ENCODE measurements at places on chromosomes 1 and 21.
A peak's percentile ranks its signal among the peaks of the same experiment; 100 is the strongest.

DNA sequence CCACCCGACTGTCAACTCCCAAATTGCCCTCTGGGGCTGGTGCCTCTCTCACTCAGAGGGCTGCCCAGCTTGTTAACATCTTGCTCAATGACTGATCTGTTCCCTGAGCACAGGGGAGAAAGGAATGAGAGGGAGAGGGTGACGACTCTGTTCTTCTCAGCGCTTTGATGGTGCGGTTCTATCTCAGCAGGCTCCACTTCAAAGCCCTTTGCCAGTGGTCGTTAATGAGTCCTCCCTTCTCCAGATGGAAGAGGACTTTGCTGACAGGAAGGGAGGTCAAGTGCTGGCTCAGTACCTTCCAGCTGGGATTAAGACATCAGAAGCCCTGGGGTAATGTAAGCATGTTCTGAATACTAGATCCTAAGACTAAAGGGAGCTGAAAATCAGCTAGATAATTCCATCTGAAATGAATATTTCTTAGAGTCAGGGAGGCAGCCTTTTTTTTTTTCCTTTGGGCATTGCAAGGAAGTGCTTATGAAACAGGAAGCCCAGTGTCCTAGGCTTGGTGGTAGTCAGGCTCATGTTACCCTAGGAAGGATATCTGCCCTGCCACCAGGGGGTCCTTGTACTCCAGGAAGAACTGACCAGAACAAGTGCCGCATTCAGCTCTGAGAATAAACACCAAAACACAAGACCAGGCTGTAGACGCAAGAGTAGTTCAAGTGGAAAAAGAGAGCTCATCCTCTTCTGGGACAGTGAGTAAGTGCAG lies 4.7 kb downstream of the FMOD start:
- no peak for DNase-seq

DNA sequence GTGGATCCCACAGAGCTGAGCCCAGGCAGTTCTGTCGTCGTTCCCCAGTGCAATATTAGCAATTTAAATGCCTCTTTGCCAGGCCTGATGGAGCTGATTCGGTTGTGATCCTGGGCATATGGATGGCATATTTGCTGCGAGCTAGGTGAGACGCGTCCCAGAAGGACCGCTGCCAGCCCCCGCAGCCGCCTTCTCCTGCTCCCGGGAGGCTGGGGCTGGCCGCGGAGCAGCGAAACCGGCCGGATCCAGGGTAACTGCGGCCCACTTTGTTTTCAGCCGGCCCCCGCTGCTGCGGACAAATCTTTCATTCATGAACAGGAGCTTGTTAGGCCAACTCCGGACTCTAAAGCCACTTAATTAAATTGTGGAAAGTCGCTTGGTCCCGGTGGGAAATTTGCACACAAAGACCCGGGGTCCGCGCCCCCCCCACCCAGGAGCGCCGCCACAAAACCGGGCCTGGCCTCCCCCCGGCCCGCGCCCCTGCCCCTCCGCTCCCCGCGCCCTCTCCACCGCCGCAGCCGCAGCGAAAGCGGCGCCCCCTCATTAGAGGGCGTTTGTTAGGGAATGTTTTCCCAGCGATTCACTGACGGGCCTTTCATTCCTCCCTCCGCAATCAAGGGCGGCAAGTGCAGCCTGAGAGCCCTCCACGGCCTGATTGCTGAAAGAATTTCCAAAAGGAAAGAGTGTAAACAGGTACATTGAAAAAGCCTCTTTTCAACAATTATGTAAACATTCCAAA lies 383.3 kb downstream of the RRAGC start:
- DNase-seq, result no peak

DNA sequence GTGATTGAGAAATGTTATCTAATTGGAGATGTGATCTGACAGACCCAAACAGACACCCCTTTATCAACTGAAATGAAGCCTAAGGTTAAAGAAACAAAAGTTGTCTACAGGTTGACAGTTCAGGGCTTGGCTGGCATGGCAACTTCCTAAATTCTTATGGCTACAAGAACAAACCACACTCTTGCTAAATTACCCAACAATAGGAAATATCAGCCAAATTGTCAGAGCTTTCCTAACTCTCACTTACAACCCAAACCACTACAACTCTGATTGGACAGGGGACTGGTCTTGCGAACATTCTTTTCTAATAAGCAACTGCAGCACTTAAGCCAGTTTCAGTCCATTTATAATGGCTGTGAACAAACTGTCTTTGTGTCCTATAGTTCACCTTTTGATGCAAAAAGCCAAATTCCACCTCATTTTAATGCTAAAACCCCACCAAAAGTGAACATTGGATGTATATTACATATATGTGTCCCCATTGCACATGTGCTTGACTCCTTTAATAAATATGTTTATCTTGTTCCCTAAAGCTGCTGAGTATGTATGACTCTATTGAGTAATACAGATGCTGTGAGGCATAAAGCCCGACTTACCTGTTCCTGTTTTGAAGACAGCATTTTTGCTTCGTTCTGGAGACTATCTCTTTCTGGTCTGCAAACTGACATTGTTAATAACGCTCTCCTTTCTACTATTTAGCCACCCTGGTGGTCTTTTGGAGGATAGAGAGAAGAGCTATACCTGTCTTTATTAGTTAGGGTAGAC lies 101.3 kb upstream of the HMCN1 start:
- DNase-seq, result no peak

- no peak for DNase-seq
These were observed 45.9 kb downstream of the DUSP10 start for GRCh38 chr1:221696027-221696426.

- DNase-seq, result no peak
These were observed 16.0 kb downstream of the DHRS3 start for GRCh38 chr1:12601700-12602658.

GRCh38 chr1:166151804-166152203 lies 15.0 kb downstream of the FAM78B start:
- DNase-seq, result no peak

DNA sequence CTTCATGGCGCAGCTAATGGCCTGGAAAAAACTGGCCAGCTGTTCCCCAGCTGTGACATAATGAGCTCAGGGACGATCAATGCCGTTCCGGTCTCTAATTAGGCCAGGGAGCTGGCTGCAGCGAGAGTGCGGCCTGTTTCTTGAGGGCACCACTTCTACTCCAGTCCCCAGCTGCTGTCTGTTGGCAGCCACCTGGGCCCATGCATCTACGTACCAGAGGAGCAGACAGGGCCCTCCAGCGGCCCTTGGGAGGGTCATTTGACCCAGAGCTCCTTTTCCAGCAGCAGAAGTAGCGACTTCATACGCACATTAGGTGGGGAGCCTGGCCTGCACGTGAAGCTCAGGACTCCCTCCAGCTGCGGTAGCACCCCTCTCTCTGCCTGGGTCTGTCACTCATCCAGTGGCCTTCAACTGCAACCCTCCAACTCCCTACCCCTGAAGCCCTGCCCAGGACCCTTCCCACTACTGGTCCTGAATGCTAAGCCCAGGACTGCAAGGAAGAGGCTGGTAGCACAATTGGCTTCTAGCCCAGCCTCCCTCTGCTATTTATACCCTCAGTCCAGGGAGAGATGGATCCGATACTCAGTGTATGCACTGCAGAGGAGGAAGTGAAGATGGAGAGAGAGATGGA lies 9.1 kb upstream of the GPR61 start:
- DNase-seq, result peak; percentile 54

GRCh38 chr1:203408486-203409481 lies 57.9 kb upstream of the FMOD start:
- no peak for DNase-seq

- DNase-seq, result no peak
These were observed 286.8 kb downstream of the PTPRU start for GRCh38 chr1:29523136-29523535.

DNA sequence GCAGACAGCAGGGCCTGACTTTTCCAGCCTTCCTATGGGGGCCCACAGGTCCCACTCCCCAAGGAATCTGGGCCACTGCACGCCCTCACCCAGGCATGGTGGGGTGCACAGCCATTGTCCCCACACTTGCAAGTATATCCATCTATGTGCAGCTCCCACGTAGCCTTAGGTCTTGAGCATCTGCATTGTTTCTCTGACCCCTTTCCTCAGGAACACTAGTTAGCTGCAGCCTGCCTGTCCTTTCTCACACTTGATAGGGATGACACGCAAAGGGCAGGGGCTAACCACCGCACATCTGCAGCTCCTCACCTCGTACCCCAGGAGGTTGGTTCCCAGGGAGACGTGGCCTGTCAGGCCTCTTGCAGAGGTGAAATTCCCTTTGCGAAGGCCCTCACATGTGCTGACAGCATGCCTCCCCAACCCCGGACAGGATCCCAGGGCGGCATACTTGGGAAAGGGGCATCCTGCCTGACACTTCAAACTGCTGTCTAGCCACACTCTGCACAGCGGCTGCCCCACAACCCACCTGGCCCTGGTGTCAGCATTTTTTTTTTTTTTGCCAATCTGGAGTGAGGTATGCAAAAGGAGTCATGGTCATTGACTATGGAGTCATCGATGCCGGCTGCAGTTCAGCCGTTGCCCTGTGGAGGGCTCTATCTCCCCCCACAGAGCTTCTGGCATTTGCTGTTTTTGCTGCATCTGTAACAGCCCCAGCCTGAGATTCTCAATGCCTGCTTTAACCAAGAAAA lies 5.0 kb downstream of the JMJD4 start:
- DNase-seq, result no peak

- no peak for DNase-seq
These were observed 876.5 kb upstream of the B3GALT2 start for GRCh38 chr1:194062962-194063361.

DNA sequence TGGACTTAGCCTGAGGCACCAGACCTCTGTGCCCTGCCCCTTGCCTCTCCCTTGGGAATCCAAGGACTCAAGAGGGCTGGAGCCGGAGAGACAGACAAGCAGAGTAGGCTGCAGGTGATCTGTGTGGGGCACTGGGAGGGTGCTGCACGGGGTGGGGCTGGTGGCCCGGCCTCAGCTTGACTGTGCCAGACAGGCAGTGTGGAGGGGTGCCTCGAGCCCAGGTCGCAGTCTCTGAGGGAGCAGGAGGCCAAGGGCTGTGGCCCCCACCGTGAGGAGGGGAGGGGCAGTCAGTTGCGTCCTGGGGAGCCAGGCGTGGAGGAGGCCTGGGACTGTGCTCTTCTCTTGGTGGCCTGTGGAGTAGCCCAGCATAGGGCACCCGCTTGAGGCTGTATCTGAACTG lies 4.0 kb downstream of the GABRD start:
- DNase-seq, result no peak

DNA sequence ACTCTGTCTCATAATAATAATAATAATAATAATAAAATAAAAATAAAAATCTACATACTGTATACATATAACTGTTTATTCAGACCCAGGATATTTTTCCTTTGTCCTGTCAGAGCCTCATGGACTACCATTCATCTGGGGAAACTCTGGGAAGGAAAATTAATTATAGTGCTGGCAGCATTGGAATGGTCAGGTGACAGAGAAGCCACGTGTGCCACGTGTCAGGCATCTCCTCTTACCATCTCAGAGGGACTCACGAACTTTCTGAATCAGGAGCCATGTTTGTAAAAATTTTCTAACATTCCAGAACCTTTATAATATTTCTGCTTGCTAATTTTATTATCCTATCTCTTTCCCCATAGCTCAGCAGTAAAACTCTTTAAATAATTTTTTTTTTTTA lies 97.8 kb upstream of the HNRNPU start:
- DNase-seq, result no peak

DNA sequence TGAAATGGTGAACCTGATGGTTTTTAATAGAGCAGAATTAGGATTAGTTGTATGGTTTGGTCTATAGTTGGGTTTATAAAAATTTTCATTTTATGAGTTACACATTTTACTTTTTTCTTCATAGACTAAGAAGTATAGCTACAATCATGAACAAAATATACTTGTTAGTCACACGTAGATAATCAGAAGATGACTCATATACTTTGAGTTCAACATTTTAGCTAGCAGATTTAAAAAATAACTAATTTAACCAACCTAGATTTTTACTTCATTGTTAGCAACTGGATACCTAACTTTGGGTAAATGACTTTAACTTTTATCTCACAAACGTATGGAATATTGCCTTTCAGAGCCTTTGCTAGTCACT lies 27.9 kb downstream of the MORC3 start:
- no peak for DNase-seq

GRCh38 chr1:157399984-157400382 lies 152.3 kb downstream of the FCRL5 start:
- no peak for DNase-seq

GRCh38 chr1:193754151-193754550 lies 567.7 kb upstream of the B3GALT2 start:
- no peak for DNase-seq

- DNase-seq, result no peak
These were observed 1609.6 kb upstream of the B3GALT2 start for GRCh38 chr1:194795917-194796593.

DNA sequence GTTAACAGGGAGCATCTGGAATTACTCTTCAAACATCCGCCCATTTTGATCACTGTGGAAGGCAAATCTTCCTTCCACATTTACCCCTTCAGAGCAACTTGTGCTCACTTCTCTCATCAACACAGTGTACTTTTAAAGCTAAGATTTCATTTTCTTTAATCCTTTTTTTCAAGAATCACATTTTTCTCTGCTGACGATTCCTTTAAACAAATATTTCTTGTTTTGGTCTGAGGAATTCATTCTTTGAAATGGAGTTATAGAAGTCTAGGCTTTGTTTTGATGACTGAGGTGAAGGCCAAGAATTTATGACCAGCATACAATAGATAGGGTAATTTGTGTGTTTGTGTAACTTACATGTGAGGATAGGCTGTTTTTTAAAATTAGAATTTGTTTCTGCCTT lies 25.6 kb downstream of the LRRC42 start:
- no peak for DNase-seq

DNA sequence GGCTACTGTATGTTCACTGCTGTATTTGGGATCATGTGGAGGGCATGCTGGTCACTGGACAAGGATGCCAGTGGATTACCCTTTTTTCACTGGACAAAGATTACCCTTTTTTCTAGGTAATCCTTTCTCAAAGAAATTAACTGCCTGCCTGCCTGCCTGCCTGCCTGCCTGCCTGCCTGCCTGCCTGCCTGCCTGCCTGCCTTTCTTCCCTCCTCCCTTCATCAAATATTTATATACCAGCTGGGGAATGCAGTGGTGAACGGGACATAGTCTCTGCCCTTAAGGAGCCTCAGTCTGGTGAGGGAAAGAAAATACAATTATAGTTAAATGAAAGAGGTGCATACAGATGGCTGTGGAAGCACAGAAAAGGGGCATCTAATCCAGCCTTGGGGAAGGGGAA lies 85.0 kb downstream of the PGM1 start:
- DNase-seq, result no peak

DNA sequence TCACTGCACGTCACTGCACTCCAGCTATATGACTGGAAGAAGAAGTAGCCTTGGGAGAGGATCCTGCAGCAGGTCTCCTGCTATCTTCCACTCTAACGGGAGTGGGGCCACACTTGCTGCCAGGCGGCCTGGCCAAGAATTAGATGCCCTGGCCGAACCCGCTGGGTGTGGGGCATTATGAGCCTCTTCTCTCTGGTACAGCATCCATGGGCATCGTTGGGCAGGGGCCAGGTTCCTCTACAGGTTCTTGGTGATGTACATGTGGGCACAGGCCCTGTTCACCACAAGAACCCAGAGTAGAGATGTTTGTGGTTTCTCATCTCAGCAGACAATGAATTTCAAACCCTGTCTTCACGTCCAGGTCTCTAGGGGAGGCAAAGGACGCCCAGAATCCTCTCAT lies 370.5 kb downstream of the NPHP4 start:
- no peak for DNase-seq

Measured in WERI-Rb-1 (cell line).